Tracheal epithelial cell (primary cell): ENCODE measurements at places on chromosomes 5 and 9. TPM values are rescaled to one million over a fixed set of nuclear protein-coding genes. Genes with fewer than 3 reads are reported as not detected.

Gene SMIM23
- total RNA-seq = not detected in 2 replicates

Gene HMGXB3
- 33.5 and 36.9 TPM in 2 replicates for total RNA-seq

Gene CDH9
- total RNA-seq = not detected in 2 replicates

Gene ACTBL2
- 0.21 and 2.2 TPM in 2 replicates for total RNA-seq

Gene PTGES
- total RNA-seq = 20.5 and 25.8 TPM in 2 replicates

Gene INPP5E
- total RNA-seq = 2.8 and 6.0 TPM in 2 replicates

Gene C5orf52
- total RNA-seq = not detected in 2 replicates

Gene ABCA1
- total RNA-seq = 18.5 and 63.1 TPM in 2 replicates

Gene OSTF1
- 48.4 and 50.1 TPM in 2 replicates for total RNA-seq

Gene PLAC8L1
- total RNA-seq = 0.43 TPM in 1 of 2 replicates, not detected in the other

Gene NSA2
- 98.0 and 118 TPM in 2 replicates for total RNA-seq

Gene RAB3C
- total RNA-seq = not detected in 2 replicates

Gene GLDC
- 0.43 and 22.9 TPM in 2 replicates for total RNA-seq

Gene RAI14
- 49.4 and 111 TPM in 2 replicates for total RNA-seq

Gene CATSPER3
- total RNA-seq = under 0.01 TPM in 1 of 2 replicates, not detected in the other

Gene ASS1
- 392 and 393 TPM in 2 replicates for total RNA-seq

Gene IFNA7
- not detected in 2 replicates for total RNA-seq

Gene SLC23A1
- 0.24 TPM in 1 of 2 replicates, not detected in the other for total RNA-seq

Gene COL27A1
- 1.9 and 5.5 TPM in 2 replicates for total RNA-seq

Gene PCDHB9
- total RNA-seq = under 0.01 TPM in 1 of 2 replicates, not detected in the other

Gene NUDCD2
- 4.5 and 5.8 TPM in 2 replicates for total RNA-seq

Gene SPRY4
- 3.2 and 3.6 TPM in 2 replicates for total RNA-seq

Gene DAPK1
- 1.9 and 8.2 TPM in 2 replicates for total RNA-seq
